CD4-positive, alpha-beta memory T cell (primary cell): ENCODE measurements at places on chromosomes 6 and 20. TPM values are rescaled to one million over a fixed set of nuclear protein-coding genes. Genes with fewer than 3 reads are reported as not detected.

GRCh38 chr6:134680021-134680420 lies 269.9 kb downstream of the ALDH8A1 start:
- no peak for DNase-seq

DNA sequence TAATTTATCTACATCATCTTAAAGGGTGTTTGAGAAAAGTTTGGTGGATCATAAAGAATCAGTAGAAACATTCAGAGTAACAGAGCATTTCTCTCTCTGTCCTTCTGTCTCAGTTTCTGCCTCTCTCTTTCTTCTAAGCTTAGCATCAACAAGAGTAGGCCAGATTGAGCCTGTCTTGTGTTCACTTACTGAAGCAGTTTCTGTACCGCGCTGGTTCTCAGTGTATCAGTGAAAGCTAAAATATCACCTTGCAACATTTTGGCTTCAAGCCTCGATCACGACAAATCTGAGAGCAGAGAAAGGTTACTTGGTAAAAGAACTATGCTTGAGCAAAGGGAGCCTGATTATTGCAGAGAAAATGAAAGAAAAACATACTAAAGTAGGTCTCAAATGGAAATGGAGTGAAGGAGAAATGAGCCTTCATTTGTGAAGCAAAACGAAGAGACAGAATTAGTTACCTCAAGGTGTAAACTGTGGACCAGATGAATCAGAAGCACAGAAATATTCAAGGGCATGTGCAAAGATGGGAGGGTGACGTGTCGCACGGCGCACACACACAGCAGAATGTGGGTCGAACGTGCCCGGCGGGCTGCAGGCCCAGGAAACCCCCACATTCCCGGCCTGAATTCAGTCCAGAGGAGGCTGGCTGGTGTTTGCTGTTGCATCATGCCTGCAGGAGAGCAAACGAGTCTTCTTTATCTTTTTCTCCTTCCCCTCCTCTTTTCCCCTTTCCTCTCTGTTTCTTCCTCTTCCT lies 509.3 kb downstream of the QKI start:
- DNase-seq: no peak

DNA sequence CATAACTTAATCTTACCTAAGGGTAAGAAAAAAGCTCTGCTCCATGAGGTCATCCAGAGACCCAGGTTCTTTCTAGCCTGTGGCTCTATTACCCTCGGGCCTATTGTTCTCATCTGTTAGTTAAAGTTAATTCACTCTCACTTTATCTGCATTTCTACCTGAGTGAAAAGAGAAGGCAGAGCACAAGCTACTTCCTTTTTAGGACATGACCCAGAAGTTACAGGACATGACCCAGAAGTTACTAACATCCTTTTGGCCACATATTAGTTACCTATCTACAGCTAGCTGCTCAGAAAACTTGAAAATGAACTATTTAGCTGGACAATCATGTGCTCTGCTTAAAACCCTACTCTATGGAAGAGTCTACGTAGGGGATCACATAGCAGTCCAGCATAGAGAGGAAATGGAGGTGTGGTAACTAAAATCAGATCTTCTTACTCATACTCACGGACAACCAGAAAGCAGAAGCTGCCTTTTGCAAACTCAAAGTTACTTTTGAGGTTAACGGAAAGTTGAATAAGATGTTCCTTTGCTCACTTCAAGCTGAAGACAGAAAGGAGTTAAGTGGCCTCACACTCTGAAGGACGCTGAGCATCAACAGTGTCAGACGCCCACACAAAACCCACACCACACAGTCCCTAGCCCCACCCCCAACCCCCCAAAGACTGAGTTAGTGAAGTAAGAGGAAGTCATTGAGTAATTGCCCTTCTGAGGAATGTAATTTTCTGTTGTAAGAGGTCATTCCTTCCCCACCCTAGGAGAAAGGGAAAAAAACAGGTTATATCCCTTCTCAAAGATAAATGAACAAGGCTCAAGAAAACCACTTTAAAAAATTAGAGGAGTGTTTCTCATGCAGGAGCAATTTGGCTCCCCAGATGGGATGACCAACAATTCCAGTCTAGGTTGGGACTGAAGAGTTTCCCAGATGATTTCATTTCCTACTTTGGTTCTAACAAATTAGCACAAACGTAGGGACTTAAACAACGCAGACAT lies 45.9 kb upstream of the TAB2 start:
- peak; percentile 50 for DNase-seq

HLA-DRB5 gene
- 0.46 TPM for polyA plus RNA-seq

BPIFB4 gene
- polyA plus RNA-seq: not detected

DNA sequence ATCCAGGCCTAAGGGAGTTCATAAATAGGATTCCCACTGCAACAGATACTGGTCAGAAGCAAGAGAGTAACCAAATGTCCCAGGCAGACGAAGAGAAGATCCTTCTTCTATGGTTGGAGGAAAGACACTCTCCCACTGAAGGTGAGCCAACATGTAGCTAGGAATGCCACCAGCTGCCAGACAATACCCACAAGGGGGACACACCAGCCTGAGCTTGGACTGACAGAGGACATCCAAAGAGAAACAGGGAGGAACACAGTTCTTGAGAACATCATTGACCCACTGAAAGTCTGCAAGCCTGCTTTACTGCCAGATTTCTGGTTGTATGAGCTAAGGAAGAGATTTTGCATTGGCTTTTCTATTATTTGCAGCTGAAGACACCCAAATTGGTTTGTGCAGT lies 80.1 kb downstream of the PXDC1 start:
- DNase-seq: no peak

GRCh38 chr6:154766288-154766687 lies 33.1 kb downstream of the SCAF8 start:
- DNase-seq: no peak

- no peak for DNase-seq
These were observed 98.5 kb downstream of the PRDM1 start for GRCh38 chr6:106184629-106185028.

TRERF1 gene
- polyA plus RNA-seq: 1.1 TPM

GRCh38 chr6:132746048-132746447 lies 11.7 kb downstream of the VNN2 start:
- DNase-seq: no peak

RCAN2 gene
- polyA plus RNA-seq: 0.06 TPM

- no peak for DNase-seq
These were observed 122.9 kb upstream of the AFDN start for GRCh38 chr6:167703781-167704180.

GRCh38 chr6:168884646-168885086 lies 369.0 kb downstream of the THBS2 start:
- DNase-seq: peak; percentile 75

- no peak for DNase-seq
These were observed 115.3 kb upstream of the ESR1 start for GRCh38 chr6:151692216-151692615.

- no peak for DNase-seq
These were observed 9.9 kb downstream of the GGT7 start for GRCh38 chr20:34862724-34863123.

SNX3 gene
- 261 TPM for polyA plus RNA-seq

GRCh38 chr20:32050851-32051556 lies 1.0 kb upstream of the HCK start:
- DNase-seq: no peak

GRCh38 chr20:32028647-32029372 lies 18.6 kb downstream of the CCM2L start:
- DNase-seq: no peak

TNF gene
- 10.1 TPM for polyA plus RNA-seq

GRCh38 chr6:13425943-13426931 lies 61.2 kb downstream of the GFOD1 start:
- DNase-seq: no peak

GRCh38 chr6:48084201-48084600 lies 26.8 kb downstream of the PTCHD4 start:
- DNase-seq: no peak
